CD4-positive, alpha-beta T cell treated with Interferon alpha-2 for 1 hour (primary cell): ENCODE measurements at places on chromosomes 4 and X.

DNA sequence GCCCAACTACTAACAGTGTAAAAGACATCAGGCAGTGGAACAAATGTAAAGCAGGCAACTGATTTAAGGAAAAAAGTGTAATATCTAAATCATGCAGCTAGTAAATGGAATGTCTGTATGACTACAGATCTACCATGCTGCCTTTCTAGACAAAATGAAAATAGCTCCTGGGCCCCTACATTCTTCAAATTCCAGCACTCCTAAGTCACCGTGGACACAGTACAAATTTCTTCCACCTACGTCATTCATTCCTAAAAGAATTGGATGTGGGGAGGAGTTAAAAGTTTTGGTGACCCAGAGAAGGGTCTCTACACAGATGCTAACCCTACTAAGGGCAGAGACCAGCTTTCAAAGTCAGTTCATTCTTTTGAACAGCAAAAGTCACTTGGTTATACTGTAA lies 137.2 kb upstream of the ARHGEF9 start:
- DNase-seq, result no peak

GRCh38 chr4:81142744-81143143 lies 72.3 kb downstream of the PRKG2 start:
- DNase-seq, result no peak

- DNase-seq, result no peak
These were observed 43.5 kb downstream of the NDST3 start for GRCh38 chr4:118077767-118078105.

DNA sequence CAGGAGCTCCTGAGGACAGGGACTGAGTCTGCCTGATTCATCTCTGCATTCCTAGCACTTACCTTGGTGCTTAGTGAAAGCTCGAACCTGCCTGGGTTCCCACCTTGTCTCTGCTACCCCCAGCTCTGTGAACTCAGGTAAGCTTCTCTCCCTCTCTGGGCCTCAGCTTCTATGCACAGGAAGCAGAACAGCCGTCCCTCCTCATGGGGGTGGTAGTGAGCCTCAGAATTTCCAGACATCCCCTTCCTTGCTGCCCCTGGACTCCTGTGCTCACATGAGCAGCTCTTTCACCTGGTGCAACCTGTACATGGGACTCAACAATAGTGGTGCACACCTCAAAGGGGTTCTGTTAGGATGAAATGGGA lies 50.8 kb downstream of the HTRA3 start:
- DNase-seq, result no peak

DNA sequence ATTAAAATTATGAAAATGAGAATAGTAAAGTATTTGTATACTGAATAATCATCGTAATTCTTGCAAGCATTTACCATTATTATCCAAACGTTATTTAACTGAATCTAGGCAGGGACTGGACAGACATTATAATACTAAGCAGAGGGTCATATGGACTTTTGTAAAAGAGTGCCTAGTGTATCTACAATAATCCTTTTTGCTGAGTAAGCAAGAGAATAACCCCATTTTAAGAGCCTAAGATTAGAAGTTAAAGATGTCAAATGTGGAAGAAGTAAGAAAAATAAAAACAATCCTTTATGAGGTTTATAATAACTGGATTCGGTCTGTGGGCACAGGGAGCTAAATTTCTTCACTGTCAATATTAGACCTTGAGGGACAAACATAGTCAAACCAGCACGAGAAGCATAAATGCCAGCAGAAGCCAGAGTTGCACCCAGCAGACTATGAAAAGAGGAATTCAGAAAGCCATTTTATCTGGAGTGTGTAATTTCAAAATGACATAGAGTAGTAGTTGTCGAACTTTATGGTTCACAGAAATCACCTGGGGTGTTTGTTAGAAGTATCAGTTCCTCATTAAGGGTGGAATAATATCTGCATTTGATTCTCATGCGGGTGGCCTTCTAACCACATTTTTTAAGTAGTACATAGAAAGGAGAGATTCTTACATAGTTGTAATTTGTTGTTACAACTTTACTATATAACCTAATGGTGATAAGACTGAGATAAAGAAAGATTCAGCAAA lies 39.7 kb upstream of the DCLK2 start:
- DNase-seq, result no peak
